KG1 (cell line): ENCODE measurements at places on chromosomes 5 and 9.

DNA sequence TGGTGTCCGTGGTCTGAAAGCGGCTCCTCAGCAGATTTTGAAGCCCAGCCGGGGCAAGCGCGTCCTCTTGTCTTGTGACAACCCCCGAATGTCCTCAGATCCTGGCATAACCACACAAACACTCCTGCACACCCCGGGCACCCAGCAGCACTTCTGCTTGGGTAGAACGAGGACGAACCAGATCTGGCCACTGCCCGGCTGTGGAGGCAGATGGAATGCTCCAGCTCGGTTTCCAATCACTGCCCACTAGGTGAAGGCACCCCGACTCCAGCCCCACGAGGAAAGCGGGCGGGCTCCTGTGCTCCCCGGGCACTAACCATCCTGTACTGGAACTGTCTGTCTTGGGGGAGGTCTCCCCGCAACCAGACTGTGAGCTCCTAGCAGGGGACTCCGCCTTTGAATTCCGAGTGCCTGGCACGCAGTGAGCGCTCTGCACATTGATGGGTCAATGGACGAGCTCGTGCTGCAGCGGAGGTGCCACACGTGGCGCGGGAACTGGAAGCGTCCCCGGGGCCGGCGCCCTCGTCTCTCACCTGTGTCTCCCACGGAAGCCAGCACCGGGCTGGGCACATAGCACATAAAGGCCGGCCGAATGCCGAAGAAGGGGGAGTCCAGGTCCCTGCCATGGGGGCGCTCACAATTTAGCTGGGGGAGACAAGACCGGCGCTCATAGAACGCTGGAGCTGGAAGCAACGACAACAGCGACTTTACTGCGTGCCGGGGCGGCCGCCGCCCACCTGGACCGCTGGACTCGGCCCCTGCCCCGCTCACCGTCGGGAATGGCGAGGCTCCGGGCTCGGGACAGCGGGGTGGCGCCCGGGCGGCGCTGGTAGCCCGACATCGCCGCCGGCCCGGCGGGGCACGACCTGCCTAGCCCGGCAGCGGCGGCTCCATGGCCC is 608 bp downstream of the ENTR1 start:
- peak; percentile 25 for DNase-seq

- no peak for DNase-seq
These were observed 367.4 kb upstream of the SMARCA2 start for GRCh38 chr9:1647776-1648175.

- DNase-seq: no peak
These were observed 47.3 kb downstream of the NUP155 start for GRCh38 chr5:37323607-37324006.

DNA sequence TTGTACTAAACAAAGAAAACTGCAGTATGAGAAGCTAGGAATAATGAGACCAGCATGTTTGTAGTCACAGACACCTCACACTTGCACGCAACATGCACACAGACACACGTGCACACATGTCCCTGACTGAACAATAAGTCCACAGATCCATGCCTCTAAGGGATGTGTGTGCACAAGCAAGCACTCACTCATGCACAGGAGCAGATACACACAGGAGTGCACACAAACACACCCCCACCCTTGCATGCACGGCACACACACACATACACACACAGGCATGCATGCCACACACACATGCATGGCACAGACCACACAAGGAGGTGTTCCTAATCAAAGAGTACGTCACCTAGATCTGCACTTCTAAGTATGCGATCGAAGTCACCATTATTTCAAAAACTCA is 111.4 kb upstream of the FAM120A start:
- DNase-seq: no peak

- no peak for DNase-seq
These were observed 58.4 kb upstream of the PITX1 start for GRCh38 chr5:135092476-135092875.

- DNase-seq: no peak
These were observed 28.6 kb upstream of the EPB41L4B start for GRCh38 chr9:109349421-109349846.

DNA sequence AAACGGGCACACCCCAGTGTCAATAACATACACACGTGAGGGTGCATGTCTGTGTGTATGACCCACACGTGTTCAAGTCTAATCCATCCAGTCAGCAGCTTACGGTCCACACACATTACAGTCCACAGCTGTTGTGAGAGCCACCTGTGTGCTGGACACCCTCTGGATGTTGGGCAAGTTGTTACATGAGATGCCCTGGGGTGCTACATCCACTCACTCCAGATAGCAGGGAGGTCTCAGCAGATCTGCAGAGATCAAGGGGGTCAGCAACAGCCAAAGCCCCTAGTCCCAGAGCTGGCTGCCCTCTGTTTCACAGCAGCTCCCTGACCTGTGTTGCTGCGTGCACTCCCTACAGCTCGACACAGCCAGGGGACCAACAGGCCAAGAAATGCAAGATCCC is 4.3 kb upstream of the AIF1L start:
- no peak for DNase-seq

- DNase-seq: no peak
These were observed 15.3 kb downstream of the GCNT4 start for GRCh38 chr5:75037106-75037505.

GRCh38 chr5:43190755-43191603 is 1.0 kb upstream of the NIM1K start:
- DNase-seq: no peak

DNA sequence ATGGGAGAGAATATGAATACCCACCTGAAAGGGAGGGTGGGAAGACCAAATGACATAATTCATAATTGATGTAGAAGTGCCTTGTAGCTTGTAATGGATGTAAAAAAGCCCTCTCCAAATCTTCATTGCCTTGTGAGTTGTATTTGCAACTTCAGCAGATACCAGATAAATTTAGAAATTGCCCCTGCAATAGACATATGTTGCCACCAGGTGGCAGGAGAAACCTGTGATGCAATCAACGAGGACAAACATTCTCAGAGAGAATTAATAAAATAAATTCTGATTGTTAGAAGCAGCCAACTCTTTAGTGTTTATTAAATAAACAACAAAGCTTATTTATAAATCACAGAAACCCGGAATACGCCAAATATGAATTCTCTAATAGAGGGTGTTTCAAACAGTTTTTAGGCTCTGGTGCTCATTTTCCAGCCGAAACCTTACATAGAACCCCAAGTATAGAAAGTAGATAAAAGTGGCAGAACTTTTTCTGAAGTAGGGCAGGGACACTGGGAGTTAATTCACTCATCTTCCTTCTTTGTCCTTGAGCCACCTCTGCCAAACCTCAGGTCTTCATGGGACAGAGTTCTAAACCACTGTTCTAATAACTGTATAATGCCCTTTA is 147.8 kb downstream of the TMEM38B start:
- peak; percentile 11 for DNase-seq

DNA sequence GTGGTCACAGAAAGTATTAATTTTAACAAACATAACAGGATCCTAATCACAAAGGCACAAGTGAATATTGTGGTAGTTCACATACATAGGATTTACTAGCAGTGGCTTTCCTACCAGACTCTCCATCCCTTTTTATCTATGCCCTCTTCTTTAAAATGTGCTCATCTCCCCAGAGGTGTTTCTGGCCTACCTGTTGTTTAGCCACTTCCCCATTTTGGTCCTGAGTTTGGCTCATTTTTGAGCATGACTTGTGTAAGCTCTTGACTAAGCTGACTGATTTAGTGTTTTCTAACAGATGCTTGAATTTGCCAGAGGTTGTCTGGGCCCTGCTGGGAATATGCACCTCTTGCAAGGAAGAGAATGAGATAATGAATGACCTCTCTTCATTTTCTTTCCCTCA is 517.7 kb upstream of the CLINT1 start:
- DNase-seq: no peak

DNA sequence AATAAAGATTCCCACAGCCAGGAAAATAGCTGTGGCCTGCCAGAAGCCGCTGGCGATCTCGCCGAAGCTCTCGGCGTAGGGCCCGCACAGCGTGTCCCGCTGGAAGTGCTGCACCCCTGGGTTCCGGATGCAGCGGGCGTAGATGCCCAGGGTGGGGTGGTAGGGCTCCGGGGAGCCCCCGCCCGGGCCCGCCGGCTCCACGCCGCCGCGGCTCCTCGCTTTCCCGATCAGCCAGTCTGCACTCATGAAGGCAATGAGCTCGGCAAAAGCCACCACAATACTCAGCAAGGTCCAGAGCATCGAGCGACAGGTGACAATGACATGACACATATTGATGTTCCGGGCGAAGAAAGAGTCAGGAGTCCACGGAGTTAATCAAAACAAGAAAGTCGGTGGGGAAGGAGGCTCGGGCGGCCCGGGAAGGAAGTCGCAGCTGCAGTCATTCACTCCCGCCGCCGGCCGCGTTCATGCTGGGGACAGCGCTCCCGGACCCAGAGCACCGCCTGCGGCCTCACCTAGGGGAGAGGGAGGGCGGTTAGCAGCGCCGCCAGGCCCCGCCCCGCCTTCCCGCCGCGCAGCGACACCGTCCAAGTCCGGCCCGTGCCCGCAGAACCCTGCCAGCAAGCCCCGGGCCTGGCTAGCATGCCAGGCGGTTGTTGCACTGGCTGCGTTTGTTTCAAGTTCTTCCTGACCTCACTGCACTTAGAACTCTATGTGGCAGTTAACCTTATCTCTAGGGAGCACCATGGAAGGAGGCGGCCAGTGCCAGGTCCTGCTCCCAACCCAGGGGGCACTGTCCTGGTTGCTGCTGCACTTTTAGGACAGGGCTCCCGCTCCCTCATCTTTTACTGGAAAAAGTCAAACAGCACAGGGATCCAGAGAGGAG is 138.4 kb downstream of the LHFPL2 start:
- peak; percentile 45 for DNase-seq

DNA sequence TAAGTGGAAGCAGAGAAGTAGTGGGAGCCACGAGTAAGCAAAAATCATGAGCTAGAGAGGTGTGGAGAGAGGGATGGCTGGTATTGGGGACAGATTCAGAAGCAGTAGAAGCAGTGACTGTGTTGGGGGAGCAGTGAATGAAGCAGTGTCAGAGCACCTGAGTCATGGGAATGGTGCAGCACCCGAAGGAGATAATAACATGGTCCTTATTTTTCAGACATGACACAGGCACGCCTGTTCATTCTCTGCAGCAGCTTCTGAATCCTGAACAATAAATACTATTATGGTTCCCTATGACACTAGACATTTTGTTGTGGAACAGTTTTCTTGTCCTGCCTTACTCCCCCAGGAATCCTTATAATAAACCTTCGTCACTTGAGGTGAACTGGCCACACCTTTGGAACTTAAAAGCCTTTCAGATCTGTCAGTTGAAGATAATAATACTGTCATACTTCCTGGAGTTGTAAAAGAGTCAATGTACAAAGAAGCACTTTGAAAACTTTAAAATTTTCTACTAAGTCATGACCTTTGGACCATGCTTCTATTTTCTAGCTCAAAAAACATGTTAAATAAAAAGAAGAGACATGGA is 7.0 kb upstream of the RASA1 start:
- DNase-seq: no peak

- DNase-seq: no peak
These were observed 96.8 kb upstream of the IFNK start for GRCh38 chr9:27427272-27427643.

GRCh38 chr5:133868946-133869518 is 99.4 kb downstream of the C5orf15 start:
- DNase-seq: peak; percentile 4

DNA sequence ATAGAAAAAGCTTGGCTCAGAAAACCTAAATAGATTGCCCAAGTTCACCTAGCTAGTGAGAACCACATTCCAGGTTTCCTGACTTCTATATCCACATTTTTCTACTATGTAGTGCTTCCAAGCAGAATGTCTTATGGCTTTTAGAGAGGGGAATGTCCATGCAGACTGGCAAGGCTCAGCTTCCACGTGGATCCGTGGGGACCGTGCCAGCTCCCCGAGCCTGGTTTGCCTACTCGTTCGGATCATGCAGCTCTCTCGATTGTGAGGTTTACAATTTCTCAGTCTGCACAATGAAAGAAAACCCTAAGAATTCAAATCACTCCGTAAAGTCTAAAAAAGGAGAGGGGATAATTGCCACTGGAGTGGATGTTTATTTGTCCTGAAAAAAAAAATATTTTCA is 256.5 kb upstream of the NR4A3 start:
- no peak for DNase-seq

DNA sequence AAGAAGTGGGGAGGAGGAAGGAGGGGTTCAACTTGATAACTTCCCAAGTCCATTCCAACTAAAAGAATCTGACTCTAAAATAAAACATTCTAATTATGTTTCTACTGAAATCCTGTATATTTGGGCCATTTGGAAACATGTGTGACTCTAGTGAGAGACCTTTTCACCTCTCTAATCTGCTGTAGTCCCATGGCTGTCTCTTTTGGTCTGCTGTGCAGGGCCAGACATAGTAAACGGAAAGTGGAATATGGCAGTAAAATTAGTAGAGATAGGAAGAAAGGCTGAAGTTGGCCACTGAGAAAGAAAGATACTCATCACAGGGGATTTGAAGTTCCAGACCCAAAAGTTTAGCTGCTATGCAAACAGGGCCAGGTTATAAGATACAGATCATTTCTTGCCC is 15.9 kb downstream of the RFX3 start:
- DNase-seq: no peak

- no peak for DNase-seq
These were observed 1.1 kb upstream of the ANKDD1B start for GRCh38 chr5:75610201-75610600.

DNA sequence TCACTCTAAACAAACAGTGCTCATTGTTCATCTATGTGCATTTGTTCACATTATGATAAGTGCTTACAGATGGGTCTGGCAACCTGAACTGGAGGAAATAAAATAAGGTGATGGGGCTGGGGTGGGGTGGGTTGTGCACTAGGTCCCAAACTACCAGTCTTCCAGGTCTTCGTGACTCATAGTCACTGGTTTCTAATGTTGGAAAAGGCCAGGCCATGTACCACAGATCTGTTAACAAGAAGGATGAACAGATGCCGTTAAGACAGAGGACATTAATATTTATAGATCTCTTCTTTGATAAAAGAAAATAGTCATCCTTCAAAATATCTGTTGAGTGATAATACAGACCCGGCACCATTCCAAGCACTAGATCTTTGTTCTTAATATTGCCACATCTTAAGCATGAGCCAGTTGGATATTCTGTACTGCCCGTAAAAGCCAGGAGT is 71.4 kb upstream of the STARD4 start:
- DNase-seq: no peak

DNA sequence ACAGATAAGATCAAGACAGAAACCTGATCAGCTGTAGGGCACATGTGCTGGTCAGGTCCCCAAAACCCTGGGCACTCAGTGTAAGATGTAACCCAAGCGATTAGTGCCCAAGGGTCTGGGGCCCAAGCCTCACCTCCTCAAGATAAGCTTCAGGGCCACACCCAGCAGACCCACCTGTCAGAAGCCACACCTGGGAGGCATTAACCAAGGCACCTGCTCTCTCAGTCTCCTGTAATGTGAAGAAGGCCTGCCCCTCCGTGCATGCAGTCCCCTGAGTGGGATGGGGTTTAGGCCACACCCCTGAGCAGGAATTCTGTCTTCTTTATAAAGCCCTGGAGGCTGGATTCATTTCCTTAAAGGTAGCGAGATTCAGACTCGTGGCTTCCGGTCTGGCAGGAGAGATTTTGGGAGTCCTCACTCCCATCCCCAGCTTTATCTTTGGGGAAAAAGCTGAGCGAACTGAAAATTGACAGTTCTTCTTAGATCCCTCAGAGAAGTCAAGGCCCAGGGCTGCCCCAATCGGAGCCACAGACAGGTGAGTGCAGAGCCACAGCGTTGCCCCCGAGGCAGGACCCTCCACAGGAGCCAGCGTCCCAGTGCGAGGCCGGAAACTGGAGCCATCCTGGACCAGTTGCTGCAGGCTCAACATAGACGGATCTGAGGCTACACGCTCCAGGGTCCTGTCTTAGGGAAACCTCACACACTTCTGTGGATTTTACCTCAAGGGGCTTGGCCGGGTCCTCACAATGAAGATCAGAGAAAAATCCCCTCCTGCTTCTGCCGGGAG is 357.6 kb upstream of the IRX4 start:
- DNase-seq: no peak

GRCh38 chr5:167967494-167968177 is 323.8 kb upstream of the WWC1 start:
- DNase-seq: no peak
